ENCODE measurements at places on chromosomes 1 and 21.
A peak's percentile ranks its signal among the peaks of the same experiment; 100 is the strongest.

DNA sequence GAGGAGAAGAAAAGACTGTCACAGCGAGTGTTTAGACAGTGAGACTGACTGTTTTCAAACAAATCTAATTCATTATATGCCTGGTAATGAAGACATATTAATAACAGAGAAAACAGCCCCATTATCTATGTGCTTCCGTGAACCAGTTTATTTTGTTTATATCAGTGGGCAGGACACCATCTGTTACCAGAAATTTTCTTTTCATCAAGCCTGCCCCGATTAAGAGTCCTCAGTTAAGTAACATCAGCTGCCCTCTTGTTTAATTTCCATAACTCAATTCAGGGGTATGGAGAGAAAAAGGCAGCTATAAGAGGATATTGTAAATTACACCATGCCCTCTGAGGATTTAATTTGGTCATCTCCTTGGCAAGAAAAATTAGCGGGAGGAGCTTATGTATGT lies 94.0 kb downstream of the TMEM200B start:
- H3K4me3 ChIP-seq, result no peak overlapping the region
- H3K27ac ChIP-seq, result no peak overlapping the region
- no peaks in the 10 kb centered on the region for H3K4me1 ChIP-seq
- no peaks in the 10 kb centered on the region for H3K27me3 ChIP-seq

GRCh38 chr1:83998205-83998497 lies 781 bp downstream of the TTLL7 start:
- peak overlapping the region; percentile 81 for H3K27ac ChIP-seq
- H3K4me3 ChIP-seq, result peak overlapping the region; percentile 93
- no peaks in the 10 kb centered on the region for H3K27me3 ChIP-seq

- DNase-seq, result no peak
- no peaks in the 10 kb centered on the region for H3K36me3 ChIP-seq
- no peaks in the 10 kb centered on the region for H3K4me1 ChIP-seq
- H3K27me3 ChIP-seq, result no peaks in the 10 kb centered on the region
Measured at GRCh38 chr21:31457675-31458074, 113.6 kb upstream of the TIAM1 start.

DNA sequence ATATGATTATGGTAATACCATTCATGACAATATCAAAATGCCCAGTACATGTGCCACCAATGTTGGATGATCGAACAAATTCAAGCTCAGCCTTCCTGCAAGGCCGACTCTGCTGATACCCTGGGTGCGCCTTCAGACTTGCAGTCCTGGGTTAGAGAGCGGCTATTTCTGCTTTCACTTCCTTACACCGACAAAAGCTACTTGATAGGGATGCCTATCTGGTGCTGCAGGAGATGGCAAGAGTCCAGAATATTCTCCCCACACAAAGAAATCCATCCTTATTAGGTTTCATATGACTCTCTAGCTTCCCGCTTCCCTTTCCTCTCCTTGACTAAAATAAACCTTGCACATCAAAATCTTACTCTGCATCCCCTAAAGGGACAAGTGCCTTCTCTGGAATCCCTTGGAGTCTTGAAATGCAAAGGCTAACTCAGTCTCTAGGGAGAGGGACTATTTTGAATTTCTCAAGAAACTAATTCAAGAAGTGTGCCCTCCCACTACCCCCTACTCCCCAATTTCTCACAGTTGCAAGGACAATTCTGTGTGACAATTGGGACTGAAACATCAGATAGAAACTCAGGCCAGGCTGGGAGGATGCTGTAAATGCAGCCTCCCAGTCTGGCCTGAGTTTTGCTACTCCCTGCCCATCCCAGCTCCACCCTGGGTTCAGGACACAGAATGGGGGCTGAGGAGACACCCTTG lies 103.1 kb upstream of the USP24 start:
- no peak for DNase-seq
- no peaks in the 10 kb centered on the region for H3K36me3 ChIP-seq
- no peaks in the 10 kb centered on the region for H3K4me1 ChIP-seq
- no peaks in the 10 kb centered on the region for H3K27me3 ChIP-seq

- H3K4me3 ChIP-seq, result no peak overlapping the region
- DNase-seq, result no peak
- H3K27me3 ChIP-seq, result no peaks in the 10 kb centered on the region
- H3K36me3 ChIP-seq, result no peaks in the 10 kb centered on the region
- H3K27ac ChIP-seq, result no peak overlapping the region
Measured at GRCh38 chr1:93042187-93043056, 36.7 kb upstream of the MTF2 start.

DNA sequence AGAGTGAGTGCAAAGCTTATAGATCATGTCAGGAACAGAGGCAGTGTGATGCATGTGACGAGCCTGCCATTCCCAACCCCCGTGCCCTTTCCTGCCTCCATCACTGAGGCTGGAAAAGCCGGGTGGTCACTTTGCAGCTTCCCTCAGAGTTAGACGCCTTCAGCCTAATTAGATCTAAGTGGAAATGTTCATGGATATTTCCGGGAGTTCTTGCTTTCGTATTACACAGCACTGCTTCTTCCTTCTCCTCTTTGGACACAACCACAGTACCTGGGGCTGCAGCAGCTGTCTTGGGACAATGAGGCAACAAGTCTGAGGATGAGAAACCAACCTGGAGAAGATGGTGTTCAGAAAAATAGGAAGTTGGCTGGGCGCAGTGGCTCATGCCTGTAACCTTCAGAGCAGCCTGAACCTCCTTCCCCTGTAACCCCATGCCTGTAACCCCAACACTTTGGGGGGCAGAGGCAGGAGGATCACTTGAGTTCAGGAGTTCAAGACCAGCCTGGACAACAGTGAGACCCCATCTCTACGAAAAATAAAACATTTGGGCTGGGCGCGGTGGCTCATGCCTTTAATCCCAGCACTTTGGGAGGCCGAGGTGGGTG lies 24.5 kb downstream of the SERINC2 start:
- no peaks in the 10 kb centered on the region for H3K27me3 ChIP-seq
- H3K36me3 ChIP-seq, result no peaks in the 10 kb centered on the region
- peaks cover 9% of the 10 kb centered on the region for H3K4me1 ChIP-seq
- no peak overlapping the region for H3K27ac ChIP-seq

DNA sequence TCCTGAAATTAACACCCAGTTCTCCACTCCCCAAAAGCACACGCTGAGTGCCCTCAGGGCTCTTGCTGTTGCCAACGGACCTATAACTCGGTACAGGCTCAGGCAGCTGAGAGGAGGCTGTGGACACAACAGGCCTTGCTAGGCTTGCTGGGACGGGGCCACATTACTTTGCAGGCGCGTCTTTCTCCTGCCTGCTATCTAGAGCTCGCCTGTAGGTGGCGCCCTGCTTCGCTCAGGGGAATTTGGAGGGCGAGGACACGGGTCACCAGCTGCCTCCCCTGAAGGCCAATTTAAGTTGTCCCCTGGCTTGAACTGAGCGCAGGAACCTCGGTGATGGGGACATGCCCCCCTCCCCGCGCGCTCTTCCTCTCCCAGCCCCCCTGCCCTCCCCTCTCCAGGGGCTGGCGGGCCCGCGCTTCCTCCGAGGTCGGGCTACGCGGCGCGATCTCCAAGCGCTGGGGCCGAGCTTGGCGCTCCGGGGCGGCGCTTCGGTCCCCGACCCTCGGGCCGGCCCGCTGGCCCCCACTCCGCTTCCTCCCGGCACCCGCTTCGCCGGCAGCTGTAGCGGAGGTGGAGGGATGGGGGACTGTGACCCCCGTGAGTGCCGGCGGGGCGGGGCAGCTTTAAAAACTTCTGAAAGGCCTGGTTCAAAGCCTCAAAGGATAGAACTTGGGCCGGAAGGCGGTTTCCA lies 32.4 kb upstream of the NFIA start:
- H3K27me3 ChIP-seq, result no peaks in the 10 kb centered on the region
- no peaks in the 10 kb centered on the region for H3K36me3 ChIP-seq
- H3K4me3 ChIP-seq, result peak overlapping the region; percentile 75
- peaks cover 28% of the 10 kb centered on the region for H3K4me1 ChIP-seq

GRCh38 chr1:189708674-189709073 lies 769.0 kb downstream of the BRINP3 start:
- no peaks in the 10 kb centered on the region for H3K36me3 ChIP-seq
- H3K4me3 ChIP-seq, result no peak overlapping the region
- H3K4me1 ChIP-seq, result no peaks in the 10 kb centered on the region
- H3K27ac ChIP-seq, result no peak overlapping the region
- no peaks in the 10 kb centered on the region for H3K27me3 ChIP-seq

- H3K4me3 ChIP-seq, result no peak overlapping the region
- no peaks in the 10 kb centered on the region for H3K27me3 ChIP-seq
- H3K27ac ChIP-seq, result no peak overlapping the region
- no peak for DNase-seq
- no peaks in the 10 kb centered on the region for H3K4me1 ChIP-seq
- peaks cover 67% of the 10 kb centered on the region for H3K36me3 ChIP-seq
Measured at GRCh38 chr1:183551924-183552323, 38.3 kb downstream of the NCF2 start.

DNA sequence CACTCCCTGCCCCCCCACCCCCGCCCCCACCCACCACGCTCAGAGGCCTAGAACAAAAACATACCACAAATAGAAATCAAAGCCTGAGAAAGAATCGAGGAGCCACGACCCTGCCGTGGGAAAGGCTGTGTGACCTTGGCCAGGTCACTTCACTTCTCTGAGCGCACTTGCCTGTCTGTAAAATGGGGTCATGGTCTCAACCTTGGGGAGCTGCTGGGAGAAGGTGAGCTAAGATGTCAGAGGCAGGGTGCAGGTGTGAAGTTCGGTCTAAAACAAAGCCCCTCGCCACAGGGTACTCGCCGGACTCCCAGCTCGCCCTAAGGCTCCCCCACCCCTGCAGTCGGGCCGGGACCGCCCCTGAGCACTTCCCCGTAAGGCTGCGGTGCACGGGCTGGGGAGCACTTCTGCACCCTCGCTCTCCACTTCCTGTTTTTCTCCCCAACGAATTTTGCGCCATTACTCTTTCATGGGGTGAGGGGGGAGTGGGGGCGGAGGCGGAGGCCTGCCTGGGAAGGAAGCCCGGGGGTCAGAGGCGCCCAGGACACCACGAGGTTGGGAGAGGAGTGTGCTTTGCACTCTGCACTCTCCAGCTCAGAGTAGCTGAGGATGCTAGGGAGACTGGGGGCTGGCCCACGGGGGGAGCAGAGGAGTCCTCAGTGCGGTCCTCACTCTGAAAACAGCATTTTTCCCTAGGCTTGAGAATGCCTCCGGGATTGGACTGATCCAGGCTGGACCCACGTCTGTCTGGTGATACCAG lies 21.9 kb upstream of the PIK3CD start:
- no peak overlapping the region for H3K4me3 ChIP-seq
- H3K27ac ChIP-seq, result no peak overlapping the region
- no peaks in the 10 kb centered on the region for H3K36me3 ChIP-seq

GRCh38 chr1:222716393-222716792 lies 4.0 kb downstream of the BROX start:
- peaks cover 48% of the 10 kb centered on the region for H3K36me3 ChIP-seq
- peaks cover 16% of the 10 kb centered on the region for H3K4me1 ChIP-seq
- H3K27ac ChIP-seq, result no peak overlapping the region
- DNase-seq, result no peak

GRCh38 chr1:18681423-18681835 lies 50.8 kb downstream of the PAX7 start:
- peaks cover 6% of the 10 kb centered on the region for H3K27me3 ChIP-seq
- no peak for DNase-seq
- no peak overlapping the region for H3K27ac ChIP-seq
- H3K4me3 ChIP-seq, result no peak overlapping the region
- H3K4me1 ChIP-seq, result no peaks in the 10 kb centered on the region

DNA sequence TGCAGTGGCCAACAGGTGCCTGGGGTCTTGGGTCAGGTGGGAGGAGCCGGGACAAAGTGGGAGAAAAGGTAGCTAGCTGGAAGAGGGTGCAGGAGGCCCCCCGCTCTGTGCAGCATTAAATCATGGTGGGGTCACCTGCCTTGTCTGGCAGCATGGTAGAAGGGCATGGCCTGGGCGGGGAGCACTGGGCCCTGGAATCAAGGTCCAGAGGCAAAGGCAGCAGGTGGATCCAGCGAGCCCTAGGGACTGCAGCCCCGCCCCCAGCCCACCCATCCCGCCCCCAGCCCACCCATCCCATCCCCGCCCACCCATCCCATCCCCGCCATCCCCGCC lies 16.7 kb upstream of the TTLL10 start:
- H3K36me3 ChIP-seq, result no peaks in the 10 kb centered on the region
- no peak for DNase-seq
- no peak overlapping the region for H3K4me3 ChIP-seq
- no peak overlapping the region for H3K27ac ChIP-seq

- no peak overlapping the region for H3K4me3 ChIP-seq
- H3K36me3 ChIP-seq, result no peaks in the 10 kb centered on the region
- no peak overlapping the region for H3K27ac ChIP-seq
- no peaks in the 10 kb centered on the region for H3K27me3 ChIP-seq
- no peaks in the 10 kb centered on the region for H3K4me1 ChIP-seq
Measured at GRCh38 chr1:13965770-13966398, 265.9 kb downstream of the PRDM2 start.

- H3K4me3 ChIP-seq, result no peak overlapping the region
- no peak overlapping the region for H3K27ac ChIP-seq
- H3K36me3 ChIP-seq, result no peaks in the 10 kb centered on the region
- no peak for DNase-seq
Measured at GRCh38 chr1:85947186-85947585, 209.4 kb downstream of the COL24A1 start.

DNA sequence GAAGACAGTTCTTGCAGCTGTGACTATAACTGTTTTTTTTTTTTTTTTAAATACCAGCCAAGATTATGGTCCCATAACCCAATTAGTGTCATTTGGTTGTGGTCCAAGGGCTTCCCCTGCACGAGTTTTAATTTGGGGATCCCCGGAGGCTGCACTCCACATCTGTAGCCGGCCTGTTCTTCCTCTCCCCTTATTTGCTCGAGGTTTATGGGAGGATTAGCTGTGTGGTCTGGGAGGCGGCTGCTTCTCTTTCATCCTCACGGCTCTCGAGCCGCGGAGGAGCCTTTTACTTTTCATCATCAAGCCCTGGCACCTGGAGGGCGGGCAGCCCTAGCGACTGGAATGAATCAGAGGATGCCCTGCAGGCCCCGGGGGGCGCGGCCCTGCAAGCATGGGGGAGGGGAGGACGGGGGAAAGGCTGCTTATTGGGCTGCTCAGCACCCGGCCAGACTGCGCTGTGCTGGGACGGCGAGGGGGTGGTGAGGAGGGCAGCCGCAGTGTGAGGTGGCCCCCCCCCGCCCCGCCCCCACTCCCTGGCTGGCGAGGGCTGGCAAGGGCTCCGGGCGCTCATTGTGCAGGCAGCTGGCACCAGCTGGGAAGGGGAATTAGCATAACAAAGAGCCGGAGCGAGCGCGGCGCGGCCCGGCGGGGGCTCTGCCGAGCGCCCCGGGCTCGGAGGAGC lies 18.5 kb downstream of the SERTAD4 start:
- DNase-seq, result no peak
- H3K36me3 ChIP-seq, result no peaks in the 10 kb centered on the region
- H3K27ac ChIP-seq, result no peak overlapping the region
- no peaks in the 10 kb centered on the region for H3K27me3 ChIP-seq

- H3K27ac ChIP-seq, result no peak overlapping the region
- no peaks in the 10 kb centered on the region for H3K27me3 ChIP-seq
- DNase-seq, result no peak
- H3K4me1 ChIP-seq, result peaks cover 10% of the 10 kb centered on the region
- no peaks in the 10 kb centered on the region for H3K36me3 ChIP-seq
- no peak overlapping the region for H3K4me3 ChIP-seq
Measured at GRCh38 chr1:111904478-111905218, 84.8 kb downstream of the KCND3 start.

- no peaks in the 10 kb centered on the region for H3K27me3 ChIP-seq
- no peaks in the 10 kb centered on the region for H3K36me3 ChIP-seq
- H3K4me1 ChIP-seq, result peaks cover 13% of the 10 kb centered on the region
- H3K27ac ChIP-seq, result peak overlapping the region; percentile 33
- peak; percentile 41 for DNase-seq
- H3K4me3 ChIP-seq, result peak overlapping the region; percentile 44
Measured at GRCh38 chr1:91282695-91283420, 121.8 kb downstream of the HFM1 start.

All from gastrocnemius medialis (tissue), 4 donors.